Cardiac muscle cell (in vitro differentiated cells and primary cell): ENCODE measurements at places on chromosomes 1 and 21. TPM values are rescaled to one million over a fixed set of nuclear protein-coding genes. Genes with fewer than 3 reads are reported as not detected.
A peak's percentile ranks its signal among the peaks of the same experiment; 100 is the strongest.

- DNase-seq = no peak
Observed at GRCh38 chr1:214384373-214385079, 103.6 kb downstream of the SMYD2 start.

DNA sequence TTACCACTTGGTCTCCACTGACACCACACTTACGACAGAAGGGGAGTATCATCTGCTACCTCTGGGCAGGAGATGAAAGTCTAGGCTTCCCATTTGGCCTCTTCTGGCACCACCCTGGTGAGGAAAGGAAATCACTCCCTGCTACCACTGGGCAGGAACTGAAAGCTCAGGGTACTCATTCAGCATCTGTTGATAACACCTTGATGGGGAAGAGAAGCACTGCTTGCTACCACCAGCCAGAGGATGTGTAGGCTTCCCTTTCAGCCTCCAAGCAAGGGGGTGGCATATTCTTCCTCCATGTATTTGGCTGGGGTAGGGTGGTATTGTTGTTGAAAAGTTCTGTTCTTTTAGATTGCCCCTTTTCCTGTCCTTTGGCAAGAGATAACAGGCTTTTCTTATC lies 115.0 kb downstream of the ACBD6 start:
- no peak for DNase-seq

GRCh38 chr21:31732597-31733550 lies 956 bp upstream of the SCAF4 start:
- DNase-seq = peak; percentile 28

DNA sequence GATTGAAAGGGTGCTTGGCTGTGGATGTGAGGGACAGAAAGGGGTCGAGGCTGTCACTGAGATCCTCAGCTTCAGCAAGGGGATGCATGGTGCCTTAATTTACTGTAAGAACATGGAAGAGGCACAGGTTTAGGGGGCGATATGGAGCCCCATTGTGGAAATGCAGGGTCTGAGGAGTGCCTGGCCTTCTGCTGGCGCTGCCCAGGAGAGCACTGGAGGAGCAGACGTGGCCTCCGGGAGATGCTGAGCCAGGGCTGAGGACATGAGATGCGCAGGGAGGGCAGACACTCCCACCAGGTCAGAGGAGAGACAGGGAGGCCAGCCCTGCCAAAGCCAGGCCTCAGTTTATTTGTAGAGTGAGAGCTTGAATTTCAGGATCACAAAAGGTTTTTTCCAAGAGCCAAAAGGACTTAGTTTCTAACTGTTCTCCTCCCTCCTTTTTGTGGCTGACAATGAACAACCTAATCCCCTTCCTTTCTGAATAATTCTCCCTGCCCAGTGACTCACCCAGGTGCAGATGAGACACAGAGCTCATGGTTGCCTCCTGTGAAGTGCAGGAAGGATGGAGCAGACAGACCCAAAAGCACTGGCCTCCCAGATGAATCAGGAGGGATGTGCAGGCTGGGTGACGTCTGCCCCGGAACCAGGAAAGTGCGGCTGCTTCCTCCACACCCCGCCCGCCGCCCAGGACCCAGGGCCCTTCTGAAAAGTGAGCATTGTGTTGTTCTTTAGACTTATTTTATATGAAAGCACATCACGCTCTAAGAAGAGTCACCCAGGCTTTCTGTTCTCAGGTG lies 73.0 kb upstream of the TMPRSS2 start:
- no peak for DNase-seq

DNA sequence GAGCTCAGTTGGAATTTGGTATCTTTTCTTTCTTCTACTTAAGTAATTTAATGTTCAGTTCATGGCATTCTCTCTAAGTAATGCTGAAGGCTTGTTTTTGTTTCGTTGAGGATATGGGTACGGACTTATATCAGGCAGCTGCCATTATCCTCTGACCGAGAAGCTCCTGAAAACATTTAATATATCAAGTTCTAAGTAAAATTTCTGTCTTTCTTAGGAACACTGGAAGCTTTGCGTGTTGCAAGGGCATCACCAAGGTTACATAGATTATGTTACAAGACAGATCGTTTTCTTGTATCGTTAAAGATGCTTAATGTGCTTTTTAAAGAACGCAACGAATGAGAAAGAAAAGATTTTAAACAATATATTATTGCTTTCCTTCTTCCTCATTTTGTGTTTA lies 1.0 kb upstream of the GALNT2 start:
- peak; percentile 11 for DNase-seq

GRCh38 chr1:115229016-115229415 lies 109.0 kb downstream of the NGF start:
- DNase-seq = no peak

DNA sequence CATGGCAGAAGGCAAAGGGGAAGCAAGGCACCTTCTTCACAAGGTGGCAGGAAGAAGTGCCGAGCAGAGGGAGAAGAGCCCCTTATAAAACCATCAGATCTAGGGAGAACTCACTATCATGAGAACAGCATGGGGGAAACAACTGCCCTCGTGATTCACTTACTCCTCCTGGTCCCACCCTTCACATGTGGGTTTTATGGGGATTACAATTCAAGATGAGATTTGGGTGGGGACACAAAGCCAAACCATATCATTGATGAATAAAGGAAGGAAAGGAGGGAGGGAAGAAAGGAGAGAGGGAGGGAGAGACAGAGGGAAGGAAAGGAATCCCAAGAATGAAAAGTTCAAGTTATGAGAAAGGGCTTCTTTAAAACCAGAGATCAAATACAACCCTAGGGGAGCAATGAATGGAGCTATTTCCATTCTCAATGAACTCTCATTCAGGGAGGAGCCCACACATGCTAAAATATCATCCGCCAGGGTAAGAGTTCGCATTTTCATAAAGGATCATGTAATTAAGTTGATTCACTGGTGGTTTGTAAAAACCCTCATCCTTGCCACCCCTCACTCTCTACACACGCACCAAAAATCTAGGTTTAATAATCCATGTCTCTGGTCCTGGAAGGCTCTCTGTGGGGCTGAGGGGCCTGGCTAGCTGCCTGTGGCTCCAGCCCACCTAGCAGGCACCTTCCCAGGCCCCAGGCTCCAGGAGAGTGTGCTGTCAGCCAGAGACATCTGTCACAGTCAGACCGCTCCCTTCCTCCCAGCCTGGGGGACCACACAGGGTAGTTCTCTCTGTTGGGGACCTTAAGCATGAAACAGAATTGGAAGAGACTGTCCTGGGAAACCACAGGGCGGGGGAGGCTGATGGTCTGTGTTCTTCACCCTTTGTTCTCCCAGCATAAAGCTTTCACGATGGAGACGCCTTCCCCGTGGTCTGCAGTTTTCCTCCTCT lies 94.0 kb downstream of the CCDC185 start:
- DNase-seq = no peak

DNA sequence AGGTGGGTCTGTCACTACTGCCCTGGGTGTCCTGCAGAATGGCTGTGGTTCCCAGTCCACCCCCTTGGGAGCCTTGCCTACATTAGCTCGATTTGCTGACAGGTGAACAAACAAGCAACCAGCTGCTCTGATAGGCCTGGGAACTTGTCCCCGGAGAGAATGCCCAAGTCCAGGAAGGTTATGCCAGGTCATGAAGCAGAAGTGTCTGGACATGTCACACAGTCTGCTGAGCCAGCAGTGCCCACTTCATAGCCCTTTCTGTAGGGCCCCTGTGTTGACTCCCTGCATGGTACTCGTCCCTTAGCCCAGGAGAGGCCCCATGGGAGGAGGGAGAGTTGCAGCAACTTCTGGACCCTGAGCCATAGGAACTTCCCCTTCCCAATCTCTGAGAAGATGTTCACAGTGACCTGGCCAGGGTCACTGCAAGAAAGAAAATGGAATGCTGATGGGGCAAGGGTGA lies 31.0 kb downstream of the UCK2 start:
- no peak for DNase-seq

DNA sequence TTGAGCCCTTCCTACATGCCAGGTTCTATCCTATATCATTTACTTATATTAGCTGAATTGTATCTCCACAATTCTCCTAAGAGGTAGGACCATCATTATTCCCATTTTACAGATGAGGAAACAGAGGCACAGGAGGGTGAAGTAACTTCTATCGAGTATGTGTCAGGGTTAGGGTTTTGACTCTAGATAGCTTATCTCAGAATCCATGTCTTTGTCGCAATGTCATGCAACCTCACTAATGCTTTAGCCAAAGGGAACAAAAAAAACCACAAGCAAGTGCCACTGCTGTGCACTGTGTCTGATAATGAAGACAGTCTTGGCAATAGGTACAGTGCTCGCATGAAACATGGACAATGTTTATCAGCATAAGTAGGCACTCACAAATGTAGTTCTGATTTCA lies 95.4 kb upstream of the CLDN14 start:
- no peak for DNase-seq

GRCh38 chr1:44572572-44572879 lies 101.8 kb downstream of the TMEM53 start:
- DNase-seq = no peak

GRCh38 chr1:3451994-3452865 lies 2.2 kb upstream of the ARHGEF16 start:
- no peak for DNase-seq

DNA sequence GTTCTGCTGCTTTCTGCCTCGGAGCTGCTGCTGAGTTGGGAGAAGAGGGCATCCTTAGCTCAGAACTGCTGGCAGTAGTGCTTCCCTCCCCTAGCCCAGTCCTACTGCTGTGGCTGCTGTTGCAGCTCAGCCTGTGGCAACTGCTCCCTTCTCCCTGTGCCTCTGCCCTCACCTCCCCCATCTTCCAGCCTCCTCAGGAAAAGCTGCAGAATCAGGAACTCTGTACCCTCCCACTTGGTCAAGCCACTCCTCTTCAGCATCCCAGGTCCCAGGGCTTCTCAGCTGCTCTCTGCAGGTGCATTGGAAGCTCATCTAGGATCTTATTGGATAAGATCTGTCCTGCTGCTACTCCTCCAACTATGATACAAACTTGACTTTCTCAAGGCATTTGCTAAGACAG lies 316.7 kb downstream of the BRINP2 start:
- DNase-seq = no peak

DNA sequence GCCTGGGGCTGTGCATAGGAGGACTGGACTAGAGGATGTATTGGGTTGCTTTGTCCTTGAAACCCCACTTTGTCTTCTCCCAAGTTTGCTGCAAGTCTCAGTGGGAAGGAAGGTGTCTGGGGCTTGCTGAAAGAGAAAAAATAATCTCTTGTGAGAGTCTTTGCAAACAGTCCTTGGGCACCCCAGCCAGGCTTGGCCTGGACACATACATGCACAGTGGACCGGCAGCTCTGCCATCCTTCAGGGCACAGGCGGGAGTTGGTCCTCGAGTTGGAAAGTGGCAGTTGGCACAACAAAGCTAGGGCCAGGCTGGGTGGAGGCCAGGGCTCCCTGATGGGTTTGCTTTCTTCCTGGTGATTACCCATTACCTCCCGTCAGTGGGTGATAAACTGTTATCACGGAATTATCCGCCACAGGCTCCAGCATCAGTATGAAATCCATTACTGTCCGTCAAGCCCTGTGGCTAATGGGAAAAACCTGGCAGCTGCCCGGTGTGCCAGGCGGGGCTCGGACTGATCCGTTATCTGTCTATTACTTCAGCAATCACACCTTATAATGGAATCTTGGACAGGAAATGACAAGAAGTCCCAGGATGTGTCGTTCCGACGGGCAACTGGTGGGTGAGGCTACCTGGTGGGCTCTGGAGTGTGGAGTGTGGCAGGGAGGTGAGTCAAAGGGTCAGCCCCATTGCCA lies 265.7 kb downstream of the GRIK3 start:
- no peak for DNase-seq

DNA sequence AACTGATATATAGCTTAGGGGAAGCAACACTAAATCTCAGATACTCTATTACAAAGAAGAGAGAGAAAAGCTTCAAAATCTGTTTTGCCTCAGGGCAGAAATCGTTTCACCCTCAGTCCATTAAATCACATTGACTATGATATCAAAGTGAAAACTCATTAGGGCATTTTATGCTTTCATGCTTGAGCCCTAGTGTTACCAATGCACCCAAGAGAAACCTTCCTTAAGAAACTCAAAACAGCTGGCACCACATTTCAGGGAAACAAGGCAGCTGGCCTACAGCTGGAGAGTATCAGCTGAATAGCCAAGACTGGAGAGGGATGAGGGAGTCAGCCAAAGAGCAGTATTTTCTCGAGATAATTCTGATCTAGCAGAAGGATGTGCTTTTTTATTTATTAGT lies 14.9 kb downstream of the COLGALT2 start:
- peak; percentile 56 for DNase-seq

- no peak for DNase-seq
Observed at GRCh38 chr1:104720741-104721140, 971.0 kb downstream of the AMY1C start.

DNA sequence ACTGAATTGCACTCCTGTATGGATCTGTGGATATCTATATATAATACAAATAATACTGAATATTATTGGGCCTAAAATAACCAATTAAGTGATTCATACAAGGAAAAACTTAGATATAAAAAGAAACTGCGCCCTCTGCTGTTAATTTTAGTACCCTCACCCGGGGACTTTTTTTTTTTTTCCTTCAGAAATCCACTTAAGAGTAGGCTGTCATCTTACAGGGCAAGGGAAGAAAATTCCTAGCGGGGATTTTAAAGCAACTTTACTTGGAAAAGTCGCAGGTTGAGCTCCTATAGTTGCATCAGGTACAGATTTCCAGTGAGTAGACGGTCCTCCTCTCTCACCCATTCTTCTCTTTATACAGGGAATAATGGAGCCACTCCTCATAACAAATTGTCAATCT lies 1.3 kb downstream of the NTNG1 start:
- peak; percentile 64 for DNase-seq

- no peak for DNase-seq
Observed at GRCh38 chr1:205978676-205979075, 24.5 kb downstream of the RAB7B start.

GRCh38 chr1:11649237-11649623 lies 5.0 kb downstream of the FBXO2 start:
- no peak for DNase-seq

DNA sequence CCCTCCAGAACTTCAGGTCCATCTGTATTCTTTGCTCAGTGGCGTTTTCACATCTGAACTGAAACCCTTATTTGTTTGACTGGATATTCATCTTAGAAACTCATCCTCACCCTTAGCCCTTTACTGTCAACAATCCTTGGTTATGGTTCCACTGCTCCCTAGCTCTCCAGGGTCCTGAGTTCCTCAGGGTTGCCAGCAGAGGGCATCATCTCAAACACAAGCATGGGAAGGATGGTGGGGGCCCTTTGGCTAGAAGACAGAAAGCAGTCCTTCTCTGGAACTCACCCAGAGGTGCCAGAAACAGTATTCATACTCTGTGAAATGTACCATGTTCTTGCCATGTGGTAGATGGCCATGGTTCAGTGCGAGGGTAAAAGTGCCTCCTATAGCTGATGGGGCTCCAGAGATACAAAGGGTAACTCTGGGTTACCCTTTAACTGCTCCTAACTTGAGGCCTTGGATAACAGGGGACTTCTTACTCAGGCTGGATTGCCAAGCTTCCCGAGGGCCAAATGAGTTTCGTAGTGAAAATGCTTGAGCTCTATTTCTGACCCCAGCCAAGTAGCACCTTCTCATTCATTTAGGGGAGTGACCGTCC lies 11.3 kb downstream of the NCSTN start:
- DNase-seq = peak; percentile 45

GRCh38 chr21:42301371-42302075 lies 13.7 kb downstream of the TFF3 start:
- DNase-seq = no peak

The KCND3 gene
- total RNA-seq = 0.33 and 0.35 TPM in 2 replicates

The CCDC17 gene
- total RNA-seq = 2.9 and 7.5 TPM in 2 replicates

The CR1L gene
- not detected in 2 replicates for total RNA-seq

The CYP2J2 gene
- 3.8 and 7.6 TPM in 2 replicates for total RNA-seq

The TSSK3 gene
- 2.3 and 8.0 TPM in 2 replicates for total RNA-seq

The IQCC gene
- total RNA-seq = 1.4 and 2.0 TPM in 2 replicates

The MPZ gene
- total RNA-seq = 0.35 and 0.77 TPM in 2 replicates

The CNR2 gene
- not detected in 2 replicates for total RNA-seq

The SOAT1 gene
- total RNA-seq = 5.1 and 5.5 TPM in 2 replicates
